ENCODE measurements at places on chromosomes 1 and 21.

GRCh38 chr1:18256282-18257235 lies 149.0 kb downstream of the IGSF21 start:
- DNase-seq = peak; percentile 7

DNA sequence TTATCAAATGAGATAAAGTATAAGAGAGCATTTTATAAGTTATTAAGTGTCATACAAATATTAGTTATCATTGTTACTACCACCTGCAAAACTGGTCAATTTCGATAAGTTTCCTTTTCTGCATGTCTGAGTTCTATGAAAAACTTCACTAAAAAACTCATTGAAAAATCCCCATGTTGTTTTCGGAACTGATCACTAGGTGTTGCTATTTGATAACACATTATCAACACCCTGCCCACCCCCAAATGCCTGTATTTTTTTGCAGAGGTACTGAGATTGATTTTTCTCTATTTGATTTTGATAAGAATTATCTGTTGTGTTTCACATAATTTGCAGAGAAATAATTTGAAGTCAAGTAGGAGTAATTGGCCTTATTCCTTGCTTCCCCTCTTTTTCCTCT lies 22.1 kb upstream of the DISP1 start:
- DNase-seq = no peak

- no peak for DNase-seq
Observed at GRCh38 chr1:162197041-162197531, 127.6 kb downstream of the NOS1AP start.

GRCh38 chr1:17236779-17237560 lies 11.9 kb upstream of the PADI3 start:
- DNase-seq = peak; percentile 87

GRCh38 chr1:90964444-90965035 lies 57.3 kb downstream of the ZNF644 start:
- DNase-seq = no peak

- no peak for DNase-seq
Observed at GRCh38 chr1:30363031-30363430, 360.4 kb downstream of the MATN1 start.

- DNase-seq = no peak
Observed at GRCh38 chr1:117967881-117968280, 38.3 kb downstream of the WDR3 start.

DNA sequence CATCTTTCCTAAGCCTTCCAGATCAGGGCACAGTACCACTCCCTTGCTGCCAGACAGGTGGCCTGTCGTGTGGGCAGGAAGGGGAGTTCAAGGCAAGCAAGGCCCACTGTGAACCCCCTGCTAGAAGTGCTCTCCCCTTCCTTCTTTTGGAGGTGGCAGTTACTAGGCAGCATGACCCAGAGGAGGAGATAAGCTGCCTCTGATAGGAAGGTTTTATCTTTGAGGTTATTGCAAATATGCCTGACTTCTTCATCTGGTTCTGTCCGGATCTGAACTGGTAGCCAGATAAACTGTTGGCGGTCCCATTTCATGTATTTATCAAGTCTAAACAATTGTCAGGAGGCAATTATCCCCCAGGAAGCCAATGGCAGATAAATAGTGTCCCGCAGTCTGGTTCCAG lies 198.2 kb upstream of the LMO4 start:
- no peak for DNase-seq

- no peak for DNase-seq
Observed at GRCh38 chr21:45427331-45428271, 22.6 kb downstream of the COL18A1 start.

- DNase-seq = no peak
Observed at GRCh38 chr1:162011337-162012012, 12.2 kb downstream of the OLFML2B start.

DNA sequence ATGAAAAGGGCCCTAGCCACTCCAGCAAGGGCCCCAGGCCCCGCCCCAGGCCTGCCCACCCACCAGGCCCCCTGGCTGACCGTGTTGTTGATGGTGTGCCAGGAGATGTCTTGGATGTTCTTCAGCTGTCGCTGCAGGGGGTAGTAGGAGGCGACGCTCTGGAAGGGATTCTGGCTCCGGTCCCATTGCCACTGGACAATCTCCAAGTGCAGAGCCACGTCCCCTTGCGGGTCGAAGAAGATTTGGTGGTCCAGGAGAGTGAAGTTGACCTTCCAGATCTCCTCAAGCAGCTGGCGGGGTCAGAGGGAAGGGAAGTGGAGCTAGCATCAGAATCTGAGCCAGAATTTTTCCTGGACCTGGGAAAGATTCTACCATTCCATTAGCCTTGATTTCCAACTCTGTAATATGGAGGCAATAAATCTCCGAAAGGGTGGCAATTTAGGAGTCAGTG lies 10.2 kb downstream of the TAS1R2 start:
- no peak for DNase-seq

DNA sequence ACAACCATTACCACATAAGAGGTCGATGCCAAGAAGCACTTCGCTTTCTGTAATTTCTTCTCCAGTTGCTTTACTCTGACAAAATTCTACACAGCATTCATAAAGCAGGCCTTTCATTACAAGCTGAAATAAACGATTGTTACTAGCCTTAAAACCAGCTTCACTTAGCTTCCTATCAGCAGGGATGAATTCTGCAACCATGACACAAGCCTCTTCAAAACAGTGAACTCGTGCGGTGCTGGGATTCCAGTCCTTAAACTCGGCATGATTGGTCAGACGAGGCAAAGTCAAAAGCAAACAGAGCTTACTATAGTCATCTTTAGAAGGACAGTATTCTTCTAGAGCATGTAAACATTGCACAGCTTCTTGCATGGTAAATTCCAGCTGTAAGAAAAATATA lies 30.6 kb downstream of the WDR47 start:
- DNase-seq = no peak

GRCh38 chr1:41385398-41386195 lies 24.4 kb downstream of the FOXO6 start:
- no peak for DNase-seq

DNA sequence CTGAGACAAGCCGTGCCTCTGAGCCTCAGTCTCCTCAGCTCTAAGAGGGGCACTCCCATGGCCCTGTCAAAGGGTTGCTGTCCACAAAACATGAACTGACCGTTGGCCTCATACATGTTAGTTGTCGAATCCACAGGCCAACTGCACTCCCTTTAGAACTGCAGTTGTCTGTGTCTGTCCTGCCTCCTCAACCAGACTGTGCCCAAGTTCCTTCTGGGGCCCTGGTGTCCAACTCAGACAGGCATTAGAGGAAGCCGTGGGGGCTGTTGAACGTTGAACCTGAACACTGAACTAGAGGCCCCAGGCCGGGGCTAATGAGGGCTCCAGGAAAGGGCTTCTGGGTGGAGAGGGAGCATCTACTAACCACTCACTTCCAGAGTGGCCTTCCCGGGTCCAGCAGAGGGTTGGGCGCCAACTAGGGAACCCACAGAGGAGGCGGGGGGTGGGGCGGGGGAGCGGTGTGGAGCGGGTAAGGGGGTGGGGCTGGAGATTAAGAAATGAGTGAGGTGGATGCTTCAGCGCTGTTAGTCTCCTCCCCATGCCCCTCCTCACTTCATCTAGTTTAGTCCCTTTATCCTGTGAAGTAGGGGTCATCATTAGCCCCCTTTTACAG lies at the start of gene RAB42:
TSS of gene RAB42 (plus strand) at position 558 of the 613 bp plus-strand sequence. CDS start 247 bp downstream, outside the sequence.
- DNase-seq = peak; percentile 17

DNA sequence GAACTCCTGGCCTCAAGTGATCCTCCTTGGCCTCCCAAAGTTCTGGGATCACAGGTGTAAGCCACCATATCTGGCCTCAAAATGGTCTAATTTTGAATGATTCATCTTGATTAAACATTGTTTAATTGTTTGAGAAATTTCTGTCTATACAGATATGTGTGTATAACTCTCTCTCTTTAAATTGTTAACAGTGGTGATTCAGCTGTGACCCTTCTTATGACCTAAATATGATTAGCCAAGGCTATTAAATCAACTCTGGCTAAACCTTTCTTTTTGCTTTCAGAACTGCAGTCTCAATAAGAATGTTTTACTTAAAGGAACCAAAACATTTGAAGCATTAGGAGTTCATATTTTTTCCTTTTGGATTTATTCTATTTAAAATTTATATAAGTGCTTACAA lies 19.2 kb upstream of the B3GALT5 start:
- no peak for DNase-seq

DNA sequence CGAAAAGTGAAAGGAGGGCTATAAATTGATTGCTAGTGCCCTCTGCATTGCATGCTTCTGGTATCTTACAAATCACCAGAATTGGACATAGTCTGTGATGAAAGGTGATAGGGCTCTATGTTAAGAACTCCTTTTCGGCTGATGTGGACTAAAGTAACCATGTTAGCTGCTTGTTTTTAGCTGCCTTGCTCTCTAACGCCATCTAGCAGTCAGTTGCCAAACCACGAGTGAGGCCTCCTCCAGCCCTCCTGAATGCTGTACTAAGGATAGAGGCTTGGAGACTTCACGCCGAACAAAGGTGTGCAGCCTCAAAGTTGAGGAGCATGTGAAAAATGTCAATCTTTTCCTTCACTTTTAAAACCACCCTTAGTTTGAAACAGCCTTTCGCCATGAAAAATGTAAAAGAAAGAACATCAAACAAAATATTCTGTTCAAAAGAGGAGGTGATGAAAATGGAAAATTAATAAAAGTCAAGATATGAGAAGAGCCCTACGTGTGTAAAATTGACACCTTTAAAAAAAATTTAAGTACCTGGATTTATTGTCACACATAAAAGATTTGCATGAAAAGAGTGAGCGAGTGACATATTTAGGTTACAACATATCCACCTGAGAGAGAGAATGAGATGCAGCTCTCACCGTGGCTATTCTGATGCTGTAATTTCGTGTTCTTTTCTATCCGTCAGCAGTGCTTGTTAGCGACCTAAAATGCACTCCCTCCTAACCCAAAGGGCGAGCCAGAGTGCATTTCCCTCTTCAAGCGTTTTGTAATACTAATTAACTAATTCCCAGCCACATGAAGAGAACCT lies 8.1 kb downstream of the LRRC53 start:
- peak; percentile 15 for DNase-seq

DNA sequence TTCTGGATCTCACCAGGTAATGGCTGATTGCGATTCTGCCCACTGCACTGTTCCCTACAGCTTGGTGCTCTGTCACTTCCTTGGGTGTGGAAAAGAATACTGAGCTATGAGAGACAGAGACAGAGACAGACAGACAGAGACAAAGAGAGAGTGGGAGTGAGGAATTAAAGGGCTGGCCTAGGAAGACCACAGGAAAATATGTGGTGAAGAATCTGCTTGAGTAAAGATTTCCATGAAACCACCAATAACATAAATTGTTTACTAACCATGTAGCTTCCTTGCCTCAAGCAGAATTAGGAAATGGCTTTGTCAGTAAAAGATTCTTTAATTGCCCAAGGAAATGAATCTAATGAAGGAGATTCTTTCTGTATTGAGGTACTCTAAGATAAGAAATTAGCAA lies 54.4 kb downstream of the MPZL1 start:
- no peak for DNase-seq

- DNase-seq = no peak
Observed at GRCh38 chr1:38507563-38507962, 352.0 kb downstream of the RRAGC start.
